ENCODE measurements at places on chromosomes 2 and 18. TPM values are rescaled to one million over a fixed set of nuclear protein-coding genes. Genes with fewer than 3 reads are reported as not detected.

Gene LCT
- not detected for total RNA-seq

Gene DSG1
- total RNA-seq = not detected

Gene POTEJ
- not detected for total RNA-seq

Gene ATP6V1B1
- total RNA-seq = not detected

DNA sequence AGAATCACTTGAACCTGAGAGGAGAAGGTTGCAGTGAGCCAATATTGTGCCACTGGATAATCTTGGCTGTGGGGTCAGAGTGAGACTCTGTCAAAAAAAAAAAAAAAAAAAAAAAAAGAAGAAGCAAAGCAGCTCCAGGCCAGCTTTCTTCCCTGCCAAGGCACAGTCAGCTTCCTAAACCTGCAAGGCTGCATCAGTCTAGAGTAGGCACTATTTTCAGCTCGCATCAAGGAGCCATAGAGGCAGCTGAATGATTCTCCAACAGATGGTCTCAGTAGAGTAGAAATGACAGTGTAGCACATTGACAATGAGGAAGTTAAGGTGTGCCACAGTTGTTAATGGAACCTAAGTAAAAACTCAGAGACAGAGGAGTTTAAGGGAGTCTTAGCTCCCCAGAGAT, 35.6 kb downstream of the BMP10 start:
- no peak for DNase-seq

Gene ZNF804A
- 2.3 TPM for total RNA-seq

DNA sequence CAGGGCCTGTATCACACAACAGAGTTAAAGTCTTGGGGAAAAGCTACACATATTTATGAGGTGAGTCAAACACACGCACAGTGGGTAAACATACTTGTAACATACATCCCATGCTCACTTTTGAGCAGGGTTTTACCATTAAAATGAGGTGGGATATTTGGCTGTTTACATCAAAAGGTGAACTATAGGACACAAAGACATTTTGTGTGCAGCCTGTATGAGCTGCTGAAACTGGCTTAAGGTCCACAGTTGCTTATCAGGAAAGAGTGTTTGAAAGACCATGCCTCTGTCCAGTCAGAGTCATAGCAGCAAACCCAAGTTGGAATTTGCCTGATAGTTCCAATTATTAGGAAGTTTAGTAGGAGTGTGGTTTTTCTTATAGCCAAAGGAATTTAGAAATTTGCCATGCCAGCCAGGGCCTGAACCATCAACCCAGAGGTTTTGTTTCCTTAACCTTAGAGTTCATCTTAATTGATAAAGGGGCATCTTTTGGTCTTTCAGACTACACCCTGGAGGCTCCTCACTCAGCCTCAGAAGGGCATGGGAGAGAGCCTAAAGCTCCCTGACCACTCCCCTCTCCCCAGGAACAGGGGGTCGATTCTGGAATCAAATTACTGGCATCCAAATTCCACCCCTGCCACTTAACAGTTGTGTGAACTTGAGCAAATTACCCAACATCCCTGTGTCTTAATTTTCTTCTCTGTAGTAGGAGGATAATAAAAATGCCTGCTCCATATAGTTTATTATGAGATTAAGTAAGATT, 29.9 kb upstream of the L3MBTL4 start:
- DNase-seq = no peak

DNA sequence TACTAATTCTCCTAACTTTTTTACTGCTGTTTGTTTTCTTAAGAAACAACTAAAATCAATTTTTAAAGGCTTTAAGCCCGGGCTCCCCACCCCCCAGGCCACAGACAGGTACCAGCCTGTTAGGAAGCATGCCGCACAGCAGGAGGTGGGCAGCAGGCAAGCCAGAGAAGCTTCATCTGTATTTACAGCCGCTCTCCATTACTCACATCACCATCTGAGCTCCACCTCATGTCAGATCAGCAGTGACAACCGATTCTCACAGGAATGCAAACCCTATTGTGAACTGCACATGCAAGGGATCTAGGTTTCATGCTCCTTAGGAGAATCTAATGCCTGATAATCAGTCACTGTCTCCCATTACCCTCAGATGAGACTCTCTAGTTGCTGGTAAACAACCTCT, 517.0 kb downstream of the NRXN1 start:
- no peak for DNase-seq

- no peak for DNase-seq
These were observed 200.4 kb downstream of the NR4A2 start for GRCh38 chr2:156132130-156132529.

DNA sequence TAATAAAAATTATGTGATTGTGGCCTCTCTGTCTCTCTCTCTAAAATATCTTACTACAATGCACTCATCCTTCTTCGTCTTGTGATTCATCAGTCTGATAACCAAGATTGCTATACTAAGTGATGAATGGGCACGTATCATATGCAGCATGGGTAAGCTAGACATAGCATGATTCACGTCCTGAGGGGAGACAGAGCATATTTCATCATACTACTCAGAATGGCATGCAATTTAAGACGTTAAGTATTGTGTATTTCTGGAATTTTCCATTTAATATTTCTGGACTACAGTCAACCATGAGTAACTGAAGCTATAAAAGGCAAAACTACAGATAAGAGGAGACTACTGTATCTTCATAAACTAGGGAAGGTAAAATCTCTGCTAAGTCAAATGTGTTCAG, 97.0 kb upstream of the CD226 start:
- DNase-seq = no peak

GRCh38 chr2:230890646-230891045, 25.9 kb downstream of the ITM2C start:
- no peak for DNase-seq

Gene L3MBTL4
- total RNA-seq = 12.3 TPM

DNA sequence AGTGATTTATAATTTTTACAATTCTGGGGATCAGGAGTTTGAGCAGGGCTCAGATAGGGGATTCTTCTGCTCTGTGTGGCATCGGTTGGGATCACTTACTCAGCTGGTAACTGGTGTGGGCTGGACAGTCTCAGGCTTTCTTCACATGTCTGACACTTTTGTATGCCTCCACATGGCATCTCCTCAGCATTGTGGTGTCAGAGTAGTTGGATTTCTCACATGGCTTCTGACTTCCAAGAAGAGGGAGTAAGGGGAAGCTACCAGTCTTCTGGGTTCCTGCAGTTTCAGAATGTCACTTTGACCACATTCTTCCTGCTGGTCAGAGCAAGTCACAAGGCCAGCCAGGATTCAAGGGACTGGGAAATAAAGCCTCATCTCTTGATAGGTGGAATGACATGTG, 55.6 kb downstream of the NCOA1 start:
- DNase-seq = no peak

DNA sequence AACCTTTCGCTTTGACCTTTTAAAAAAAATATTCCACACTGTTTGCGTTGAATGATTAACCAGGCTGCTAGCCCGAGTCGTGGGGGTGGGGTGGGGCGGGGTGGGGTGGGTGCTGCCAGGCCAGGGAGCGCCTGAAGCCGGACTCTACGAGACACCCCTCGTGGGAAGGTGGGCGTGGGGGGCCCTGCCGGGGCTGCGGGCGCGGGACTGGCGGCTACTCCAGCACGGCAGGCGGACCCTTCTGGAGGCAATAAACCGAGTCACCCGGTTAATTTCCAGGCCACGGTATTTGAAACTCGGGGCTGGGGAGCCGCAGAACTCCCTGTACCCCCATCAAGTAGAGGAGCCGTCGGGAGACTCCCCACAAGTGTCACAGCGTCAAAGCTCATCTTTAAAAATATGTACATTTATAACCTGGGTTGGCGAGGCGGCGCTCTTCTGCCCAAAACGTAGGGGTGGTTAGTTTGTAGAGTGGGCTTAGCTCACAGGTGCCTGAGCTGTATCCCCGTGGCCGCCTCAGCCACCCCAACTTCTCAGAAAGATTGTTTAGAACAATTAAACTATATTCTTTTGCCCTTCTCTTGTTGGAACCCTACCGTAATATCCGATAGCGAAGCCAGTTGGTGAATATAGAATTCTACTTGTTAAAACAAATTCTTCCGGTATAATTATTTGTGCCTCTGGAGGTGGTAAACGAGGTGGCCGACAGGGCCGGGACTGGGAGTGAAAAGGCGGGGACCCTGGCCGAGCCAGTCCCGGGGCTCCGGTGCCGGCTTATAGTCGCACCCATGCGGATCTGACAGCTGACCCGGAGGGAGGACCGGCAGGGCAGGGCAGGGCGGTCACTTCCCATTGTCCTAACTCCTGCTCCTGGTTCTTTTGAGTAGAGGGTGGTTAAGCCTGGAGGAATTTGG, 1.4 kb downstream of the B3GNT2 start:
- DNase-seq = peak; percentile 26

GRCh38 chr2:35871672-35872071, 483.9 kb upstream of the CRIM1 start:
- no peak for DNase-seq

GRCh38 chr2:179981085-179981484, 26.0 kb downstream of the CWC22 start:
- DNase-seq = no peak

DNA sequence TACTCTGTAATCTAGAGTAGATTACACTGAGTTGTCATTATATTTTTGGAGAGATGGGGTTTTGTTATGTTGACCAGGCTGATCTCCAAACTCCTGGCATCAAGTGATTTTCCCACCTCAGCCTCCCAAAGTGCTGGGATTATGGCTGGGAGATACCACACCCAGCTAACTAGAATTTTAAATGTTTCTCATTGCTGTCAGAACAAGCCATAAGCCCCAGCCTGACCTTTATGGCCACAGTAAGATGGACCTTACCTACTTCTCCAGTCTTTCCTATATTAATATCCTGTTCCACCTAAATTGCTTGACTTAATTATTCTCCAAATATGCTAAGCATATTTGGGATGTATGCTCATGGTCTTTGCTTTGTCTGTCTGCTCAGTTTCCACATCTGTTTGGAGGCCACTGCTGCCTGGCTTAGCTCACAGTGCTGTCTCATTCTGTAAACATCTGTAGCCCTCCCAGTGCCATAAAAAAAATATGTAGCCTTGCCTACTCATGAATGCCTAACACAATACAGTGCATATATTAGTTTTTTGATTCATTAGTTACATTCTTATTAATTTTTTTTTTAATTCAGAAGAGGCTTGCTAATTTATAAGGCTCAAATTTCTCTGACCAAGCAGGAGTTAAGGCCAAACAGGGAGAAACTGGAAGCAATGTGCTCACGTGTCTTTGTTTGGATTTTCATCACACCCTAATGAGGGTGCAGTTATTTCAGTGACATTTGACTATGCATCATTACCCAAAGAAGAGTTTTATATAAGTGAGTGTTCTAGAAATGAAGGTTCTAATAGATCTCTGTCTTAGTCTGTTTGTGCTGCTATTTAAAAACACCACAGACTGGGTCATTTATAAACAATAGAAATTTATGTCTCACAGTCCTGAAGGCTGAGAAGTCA, 45.3 kb upstream of the PSME4 start:
- DNase-seq = no peak

Gene CCDC150
- 2.6 TPM for total RNA-seq

Gene CHRNG
- total RNA-seq = not detected

Gene ASTL
- 1.0 TPM for total RNA-seq

Gene ARL5A
- total RNA-seq = 51.0 TPM

DNA sequence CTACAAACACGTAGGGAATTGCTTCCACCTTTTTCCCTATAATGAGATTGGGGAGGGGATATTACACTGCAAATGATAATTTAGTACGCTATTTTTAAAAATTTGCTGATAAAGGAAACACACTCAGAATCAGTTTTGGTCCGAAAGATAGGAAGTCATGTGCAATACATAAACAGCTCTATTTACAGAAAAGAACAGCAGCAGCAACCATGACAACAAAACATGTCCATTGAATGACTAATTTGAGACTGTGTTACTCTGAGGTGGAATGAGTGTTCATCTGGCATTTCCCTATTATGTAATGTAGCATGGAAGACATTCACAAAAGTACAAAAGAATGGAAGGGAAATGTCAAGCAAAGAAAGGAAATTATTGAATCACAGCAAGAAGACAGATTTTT, 337.2 kb downstream of the NBAS start:
- no peak for DNase-seq

DNA sequence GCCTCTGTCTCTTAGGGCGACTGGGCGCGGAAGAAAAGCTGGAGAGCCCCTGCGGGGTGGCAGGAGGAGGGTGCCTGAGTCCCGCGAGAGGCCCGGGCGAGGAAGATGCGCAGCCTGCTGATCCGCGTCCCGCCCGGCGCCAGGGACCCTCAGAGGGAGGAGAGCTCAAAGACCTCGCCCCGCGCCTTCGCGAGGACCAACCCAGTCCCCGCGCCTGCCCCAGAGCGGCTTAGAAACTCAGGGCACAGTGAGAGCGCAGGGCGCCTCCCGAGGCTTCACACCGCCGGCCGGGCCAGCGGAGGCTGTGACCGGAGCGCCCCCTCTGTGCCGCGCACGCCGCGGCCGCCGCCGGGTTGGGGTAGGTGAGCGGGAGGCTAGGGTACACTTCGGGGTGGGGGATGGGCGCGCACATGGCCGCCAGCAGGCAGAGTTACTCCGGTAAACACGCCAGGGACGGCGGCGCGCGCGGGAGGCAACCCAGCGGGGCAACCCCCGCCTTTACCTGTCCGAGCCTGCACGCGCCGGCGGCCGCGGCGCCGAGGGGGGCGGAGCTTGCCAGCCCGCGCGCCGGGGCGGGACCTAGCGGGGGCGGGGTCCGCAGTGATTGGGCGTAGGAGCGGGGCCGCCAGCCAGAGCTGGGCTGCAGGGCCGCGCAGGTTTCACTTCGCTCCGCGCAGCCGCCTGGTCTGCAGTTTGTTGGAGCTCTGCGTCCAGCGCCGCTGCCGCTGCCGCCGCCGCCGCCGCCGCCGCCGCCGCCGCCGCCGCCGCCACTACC, at the start of gene BCL2L11:
Gene BCL2L11 (plus strand): TSS at position 662 of the 775 bp plus-strand sequence. CDS start 2,832 bp downstream, outside the sequence.
- peak; percentile 98 for DNase-seq

Gene EPB41L3
- 0.73 TPM for total RNA-seq

DNA sequence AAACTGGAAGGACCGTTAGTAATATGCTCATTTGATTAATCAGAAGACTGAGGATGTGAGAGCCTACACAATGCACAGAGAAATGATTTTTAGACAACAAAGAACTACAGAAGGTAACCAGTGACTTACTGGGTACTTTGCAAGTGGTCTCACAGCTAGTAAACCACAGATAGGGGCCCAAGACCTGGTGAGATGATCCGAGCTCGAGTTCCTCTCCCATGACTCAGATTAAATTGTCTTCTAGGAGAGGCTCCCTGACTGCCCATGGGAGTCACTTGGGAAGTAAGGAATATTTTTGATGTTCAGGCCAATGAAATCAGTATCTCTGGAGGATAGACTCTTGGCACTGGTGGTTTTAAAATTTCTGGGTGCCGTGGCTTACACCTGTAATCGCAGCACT, 220.2 kb downstream of the CLIP4 start:
- no peak for DNase-seq

DNA sequence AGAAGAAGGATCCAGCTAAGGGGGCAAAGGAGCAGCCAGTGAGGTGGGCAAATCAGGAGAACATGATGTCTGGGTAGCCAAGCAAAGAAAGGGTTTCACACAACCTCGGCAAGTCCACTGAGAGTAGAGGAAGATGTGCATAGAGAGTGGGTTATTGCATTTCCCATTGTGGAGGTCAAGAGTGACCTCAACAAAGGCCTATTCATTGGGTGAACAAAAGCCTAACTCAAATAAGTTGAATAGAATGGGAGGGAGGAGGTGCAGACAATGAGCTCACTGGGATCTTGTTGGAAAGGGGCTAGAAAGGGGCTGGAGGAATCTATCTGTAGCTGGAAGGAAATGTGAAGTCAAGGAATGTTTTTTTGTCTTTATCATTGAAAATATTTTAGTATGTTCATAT, 14.0 kb upstream of the PDCL3 start:
- no peak for DNase-seq

GRCh38 chr18:24725644-24726415, 265.4 kb downstream of the HRH4 start:
- no peak for DNase-seq

- no peak for DNase-seq
These were observed 357.3 kb downstream of the ZEB2 start for GRCh38 chr2:144162652-144163051.

GRCh38 chr18:39620551-39621168, 2055.1 kb upstream of the CELF4 start:
- DNase-seq = no peak

Gene GYPC
- total RNA-seq = 50.1 TPM
